Activated naive CD8-positive, alpha-beta T cell treated with anti-CD3 and anti-CD28 coated beads, Interleukin-2, amount 50 U/mL, for 16 hours (primary cell): ENCODE measurements at places on chromosomes 4 and X.

GRCh38 chrX:578531-578930, 52.1 kb upstream of the SHOX start:
- DNase-seq: no peak

DNA sequence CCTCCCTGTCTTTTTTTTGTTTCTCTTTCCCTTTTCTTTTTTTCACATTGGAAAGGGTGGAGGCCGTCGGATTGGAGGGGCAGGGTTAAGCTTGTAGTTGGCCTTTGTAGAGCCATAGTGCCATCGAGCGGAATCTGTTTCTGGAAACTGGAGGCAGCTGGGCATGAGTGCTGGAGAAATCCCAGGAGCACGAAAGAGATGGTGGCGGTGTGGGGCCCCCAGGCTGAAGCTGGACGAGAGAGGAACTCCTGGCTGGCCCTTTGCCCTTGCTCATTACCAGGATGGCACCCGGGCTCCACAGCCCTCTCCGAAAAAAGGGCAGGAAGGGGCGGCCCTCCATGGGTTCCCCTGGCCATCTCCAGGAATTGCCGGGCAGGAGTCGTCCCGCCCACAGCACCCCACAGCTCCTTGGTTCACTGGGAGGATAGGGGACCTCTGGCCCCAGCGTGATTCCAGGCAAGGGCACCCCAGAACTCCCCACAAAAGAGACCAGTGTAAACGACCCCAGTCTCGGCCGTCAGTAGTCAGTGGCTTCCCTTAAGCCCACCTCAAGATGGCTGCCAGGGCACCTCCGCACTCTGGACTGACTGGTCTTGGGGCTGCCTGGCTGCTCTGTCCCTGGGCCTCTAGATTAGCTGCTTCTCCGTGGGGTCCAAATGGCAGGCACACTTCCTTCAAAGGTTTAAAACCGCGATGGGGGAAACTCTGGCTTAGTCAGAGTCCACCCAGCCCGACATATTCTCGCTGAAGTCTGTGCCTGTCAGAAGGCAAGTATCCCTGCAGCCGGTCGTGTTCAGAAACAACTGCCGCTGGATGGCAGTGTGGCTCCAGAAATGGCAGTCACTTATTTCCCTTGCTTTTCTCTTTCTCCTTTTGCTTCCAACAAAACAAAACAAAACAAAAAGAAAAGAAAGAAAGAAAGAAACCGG, 74.1 kb downstream of the NBDY start:
- DNase-seq: peak; percentile 12

- no peak for DNase-seq
Measured at GRCh38 chr4:304969-305680, at the start of gene ZNF732. TSS of gene ZNF732 (minus strand) at chr4:305474. CDS start at chr4:305310, 164 bp downstream.

- no peak for DNase-seq
Measured at GRCh38 chr4:123667496-123667895, 270.9 kb downstream of the SPRY1 start.

DNA sequence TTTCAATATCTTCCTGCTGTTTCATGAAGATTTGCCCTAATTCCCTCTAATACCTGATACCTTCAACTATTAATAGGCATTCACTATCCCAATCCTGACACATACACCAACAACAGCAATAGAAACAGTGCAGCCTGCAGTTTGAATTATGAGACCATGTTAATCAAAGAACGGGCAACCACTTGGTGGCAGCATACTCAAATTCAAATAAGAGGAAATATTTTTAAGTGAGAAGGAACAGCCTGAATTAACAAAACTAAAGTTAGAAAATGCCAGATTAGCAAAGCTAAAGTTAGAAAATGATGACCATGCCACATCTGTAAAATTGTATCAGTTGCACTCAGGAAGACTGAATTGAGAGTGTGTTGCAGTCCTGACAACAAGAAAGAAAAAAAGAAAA, 204.9 kb downstream of the SMARCA1 start:
- DNase-seq: no peak

DNA sequence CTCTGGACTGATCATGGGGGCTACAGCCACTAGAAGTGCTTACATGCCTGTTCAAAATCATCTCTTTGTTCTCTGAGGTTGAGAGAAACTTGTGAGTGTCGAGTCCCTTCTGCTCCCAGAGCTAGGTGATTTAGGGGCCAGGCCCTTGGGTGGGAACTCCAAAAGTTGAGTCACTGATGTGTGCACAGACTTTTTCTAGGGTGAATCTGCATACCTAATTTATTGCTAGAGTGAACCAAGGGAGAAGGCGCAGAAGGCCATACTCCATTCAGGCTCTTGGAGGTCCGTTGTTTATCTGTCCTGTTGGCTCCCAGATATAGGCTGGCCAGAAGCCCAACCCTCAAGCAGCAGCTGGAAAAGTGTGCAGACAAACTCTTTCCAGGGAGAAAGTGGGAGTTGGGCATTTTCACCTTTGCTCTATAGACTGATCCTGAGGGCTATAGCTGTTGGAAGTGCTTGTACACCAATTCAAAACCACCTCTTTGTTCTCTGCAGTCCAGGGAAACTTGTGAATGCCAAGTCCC, 80.8 kb upstream of the ARX start:
- DNase-seq: no peak

DNA sequence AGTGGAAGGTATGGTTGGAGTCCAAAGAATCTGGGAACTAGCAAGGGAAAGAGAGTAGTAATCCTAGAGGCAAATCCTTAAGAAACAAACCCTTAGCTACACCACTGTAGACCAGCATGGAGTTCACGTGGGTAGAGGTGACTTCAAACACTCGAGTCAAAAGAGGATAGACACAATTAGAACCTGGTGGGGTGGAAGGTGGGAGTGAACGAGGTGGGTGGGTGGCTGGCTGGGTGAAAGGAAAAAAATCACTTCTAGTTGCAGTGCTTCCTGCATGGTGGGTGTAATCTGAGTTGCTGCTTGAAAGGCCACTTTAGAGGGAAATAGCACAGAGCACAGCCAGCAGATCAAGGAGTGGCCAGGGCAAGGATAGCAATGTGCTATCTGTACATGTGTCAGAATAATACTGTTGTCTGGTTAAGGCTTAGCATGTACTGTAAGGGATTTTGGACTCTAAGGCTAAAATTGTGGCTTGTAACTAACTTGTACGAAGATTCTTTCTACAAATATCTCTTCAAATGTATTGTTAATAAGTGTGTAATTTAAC, 356.2 kb downstream of the GRIA2 start:
- DNase-seq: no peak

DNA sequence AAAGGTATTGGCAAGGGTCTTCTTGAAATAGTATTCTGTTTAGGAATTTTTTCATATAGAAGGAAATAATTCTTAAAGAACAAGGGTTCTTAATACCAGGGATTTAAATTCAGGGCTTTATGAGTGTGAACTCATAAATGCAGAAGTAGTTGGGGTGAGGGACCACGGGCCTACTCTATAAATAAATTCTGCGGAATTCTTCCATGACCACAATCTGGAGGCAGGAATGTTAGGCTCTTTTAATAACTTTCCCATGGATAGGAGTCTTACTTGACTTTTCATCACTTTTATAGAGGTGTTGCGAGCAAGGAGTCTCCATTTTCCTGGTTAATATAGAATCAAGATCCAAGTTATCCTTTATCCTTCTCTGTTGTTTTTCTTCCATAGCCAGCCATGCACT, 76.7 kb upstream of the SLC4A4 start:
- DNase-seq: no peak

- DNase-seq: no peak
Measured at GRCh38 chr4:155248002-155248896, 39.8 kb downstream of the NPY2R start.

GRCh38 chr4:39369301-39369700, 3.1 kb upstream of the RFC1 start:
- no peak for DNase-seq

- no peak for DNase-seq
Measured at GRCh38 chr4:137649711-137650450, 117.6 kb upstream of the PCDH18 start.

DNA sequence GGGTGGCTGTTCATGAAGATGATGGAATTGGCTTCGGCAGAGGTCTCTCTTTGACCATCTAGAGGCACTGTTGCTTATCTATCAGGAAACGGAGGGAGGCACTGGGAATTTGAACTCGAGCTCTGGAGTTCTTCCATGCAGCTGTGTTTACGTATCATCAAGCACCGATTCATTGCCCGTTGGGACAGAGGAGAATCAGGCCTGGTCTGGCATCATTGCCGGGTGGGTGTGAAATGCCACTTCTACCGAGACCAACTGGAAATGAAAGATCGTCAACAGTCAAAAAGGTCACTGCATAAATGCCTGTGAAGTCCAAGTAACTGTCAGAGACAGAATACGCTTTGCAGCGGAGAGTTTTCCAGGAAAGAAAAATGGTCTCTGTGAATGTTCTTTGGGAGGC, 166.9 kb downstream of the ASMT start:
- no peak for DNase-seq

DNA sequence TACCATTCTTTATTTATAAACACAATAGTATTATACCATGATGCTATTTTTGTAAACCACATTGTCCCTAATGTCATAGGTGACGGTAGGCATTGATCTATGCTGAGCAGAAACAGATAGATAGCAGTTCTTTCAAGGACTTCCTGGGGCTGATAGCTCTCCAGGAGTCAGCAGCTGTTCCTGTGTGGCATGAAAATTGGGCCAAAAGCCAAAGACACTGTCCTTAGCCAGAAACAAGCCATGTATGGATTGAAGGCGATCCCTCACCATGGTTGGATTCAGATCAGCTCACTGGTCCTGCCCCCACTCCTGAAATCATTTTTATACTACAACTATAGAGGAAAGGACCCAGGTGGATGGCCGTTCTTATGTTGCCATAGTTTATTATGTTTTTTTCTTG, 53.6 kb downstream of the DDX60 start:
- DNase-seq: no peak

GRCh38 chr4:169640261-169640870, 20.0 kb downstream of the CLCN3 start:
- DNase-seq: no peak

- DNase-seq: no peak
Measured at GRCh38 chr4:168773388-168774195, 236.5 kb downstream of the CBR4 start.

GRCh38 chr4:107710493-107711459, 9.3 kb downstream of the PAPSS1 start:
- DNase-seq: no peak
